ENCODE measurements at places on chromosomes 7 and 10. TPM values are rescaled to one million over a fixed set of nuclear protein-coding genes. Genes with fewer than 3 reads are reported as not detected.

Gene CTAGE8
- 9.5 TPM for total RNA-seq

DNA sequence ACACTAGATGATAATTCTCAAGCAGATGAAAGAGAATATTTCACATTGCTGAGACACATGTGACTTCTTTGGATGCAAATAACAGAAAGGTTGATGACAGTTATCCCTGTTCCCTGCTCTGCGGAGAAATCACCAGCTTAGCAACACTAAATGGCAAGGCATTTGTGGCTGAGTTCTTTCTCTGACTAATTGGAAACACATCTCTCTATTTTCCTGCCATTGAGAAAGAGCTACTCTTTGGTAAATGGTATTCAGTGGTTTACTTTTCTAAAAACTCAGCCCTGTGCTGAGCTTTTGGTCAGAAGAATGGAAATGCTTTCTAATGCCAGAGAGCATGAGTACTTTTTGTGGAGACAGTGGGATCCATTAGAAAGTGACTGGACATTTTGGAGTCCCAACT is 771.4 kb downstream of the LRMDA start:
- DNase-seq = no peak

DNA sequence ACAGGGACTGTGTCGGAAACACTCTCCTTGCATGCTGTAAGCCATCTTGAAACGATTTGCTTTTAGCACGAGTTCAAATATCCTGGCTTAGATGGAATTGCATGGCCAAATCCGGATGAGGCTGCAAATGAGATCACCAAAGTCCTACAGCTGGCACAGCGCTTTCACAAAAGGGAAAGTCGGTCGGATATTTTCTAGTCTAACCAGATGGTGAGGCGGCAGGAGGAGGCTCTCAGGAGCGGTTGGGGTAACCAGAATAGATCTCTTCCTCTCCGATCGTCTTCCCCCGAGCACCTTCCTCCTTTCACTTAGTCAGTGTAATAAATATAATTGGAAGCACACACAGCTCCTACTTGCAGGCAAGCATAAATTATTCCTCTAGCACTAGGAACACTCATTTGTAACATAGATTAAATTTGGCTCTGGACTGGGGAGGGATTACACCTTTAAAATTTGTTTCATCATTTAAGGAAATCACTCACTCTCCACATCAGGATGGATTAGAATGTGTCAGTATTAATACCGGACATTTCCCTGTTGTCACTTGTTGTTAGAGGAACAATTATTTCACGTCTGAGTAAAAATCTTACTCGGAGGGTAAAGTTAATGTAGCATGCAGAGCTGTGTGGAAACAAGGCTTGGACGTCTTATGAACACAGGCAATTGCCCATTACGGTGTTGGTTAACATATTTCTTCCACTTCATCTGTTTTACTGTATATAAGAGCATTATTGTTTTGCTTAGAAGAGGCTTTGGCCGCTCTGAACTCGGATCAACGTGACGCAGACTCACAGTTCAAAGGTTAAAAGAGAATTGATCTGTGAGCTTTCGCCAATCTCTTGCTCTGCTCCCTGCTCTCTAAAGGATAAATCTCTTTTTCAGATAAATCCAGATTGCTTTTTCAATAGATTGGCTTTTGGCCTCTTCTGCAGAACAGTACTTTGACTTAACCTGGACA is 857.9 kb downstream of the TYW1 start:
- no peak for DNase-seq

DNA sequence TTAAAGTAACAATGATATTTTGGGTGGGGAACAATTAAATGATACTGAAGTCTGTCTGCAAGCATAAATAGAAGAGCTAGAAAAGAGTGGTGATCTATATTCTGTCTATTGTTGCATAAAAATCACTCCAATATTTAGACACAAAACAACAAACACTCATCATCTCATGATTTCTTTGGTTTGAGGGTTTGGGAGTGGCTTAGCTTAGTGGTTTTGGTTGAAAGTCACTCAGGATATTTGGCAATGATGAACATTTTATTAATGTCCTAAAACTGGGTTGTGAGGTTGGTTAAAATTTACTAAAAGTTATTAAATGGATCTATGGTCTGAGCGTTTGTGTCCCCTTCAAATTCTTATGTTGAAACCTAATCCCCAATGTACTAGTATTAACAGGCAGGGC is 54.7 kb upstream of the EGFR start:
- no peak for DNase-seq

DNA sequence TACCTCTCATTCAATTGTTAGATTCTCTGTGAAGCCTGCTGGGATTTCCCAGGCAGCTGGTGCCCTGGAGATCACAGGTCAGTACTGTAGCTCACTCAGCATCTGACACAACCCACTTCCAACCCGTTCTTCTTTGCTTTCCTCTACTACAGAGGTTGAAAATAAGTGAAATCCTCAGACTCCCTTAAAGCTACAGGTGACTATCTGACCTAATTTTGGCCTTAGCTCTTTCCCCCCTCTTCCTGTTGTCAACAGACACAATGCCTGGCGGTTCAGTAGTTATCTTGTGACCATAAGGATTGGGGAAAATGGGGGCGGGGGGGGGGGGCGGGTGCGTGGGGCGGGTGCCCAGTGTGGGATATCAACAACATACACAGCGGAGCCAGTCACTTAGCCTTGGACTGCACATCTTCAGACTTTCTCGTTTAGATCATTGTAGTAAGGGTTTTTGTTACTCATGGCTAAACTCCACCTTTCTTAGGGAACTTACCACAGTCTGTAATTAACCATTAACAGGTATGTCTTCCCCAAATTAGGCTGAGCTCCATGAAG is 37.8 kb downstream of the MTPN start:
- no peak for DNase-seq

- DNase-seq = no peak
These were observed 37.0 kb upstream of the CHST15 start for GRCh38 chr10:124130198-124130900.

- peak; percentile 13 for DNase-seq
These were observed 9.8 kb upstream of the CYP2C18 start for GRCh38 chr10:94673614-94674321.

GRCh38 chr10:59623133-59624121 is 86.2 kb downstream of the SLC16A9 start:
- no peak for DNase-seq

Data from epithelial cell of proximal tubule (primary cell).